ENCODE measurements at places on chromosomes 4 and X. TPM values are rescaled to one million over a fixed set of nuclear protein-coding genes. Genes with fewer than 3 reads are reported as not detected.

STARD8 gene
- total RNA-seq: 10.2 TPM

- DNase-seq: no peak
Observed at GRCh38 chr4:29336861-29337260, 1383.3 kb upstream of the PCDH7 start.

DNA sequence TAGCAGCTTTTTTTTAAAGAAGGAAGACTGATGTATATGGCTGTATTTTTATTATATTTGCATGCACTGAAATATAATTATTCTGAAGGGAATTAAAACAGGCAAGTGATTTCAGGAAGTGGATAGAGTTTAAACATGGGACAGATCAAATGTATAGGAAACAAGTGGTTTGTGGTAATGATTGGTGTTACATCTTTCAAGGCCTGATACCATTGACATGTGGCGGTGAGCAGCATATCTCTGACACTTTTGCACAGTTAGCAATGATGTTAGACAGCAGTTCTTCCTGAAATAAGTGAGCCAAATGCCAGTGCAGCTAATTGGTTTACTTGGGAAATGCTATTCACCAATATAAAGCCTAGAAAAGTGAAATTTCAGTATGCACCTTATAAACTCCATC, 272.1 kb downstream of the RPA4 start:
- no peak for DNase-seq

DNA sequence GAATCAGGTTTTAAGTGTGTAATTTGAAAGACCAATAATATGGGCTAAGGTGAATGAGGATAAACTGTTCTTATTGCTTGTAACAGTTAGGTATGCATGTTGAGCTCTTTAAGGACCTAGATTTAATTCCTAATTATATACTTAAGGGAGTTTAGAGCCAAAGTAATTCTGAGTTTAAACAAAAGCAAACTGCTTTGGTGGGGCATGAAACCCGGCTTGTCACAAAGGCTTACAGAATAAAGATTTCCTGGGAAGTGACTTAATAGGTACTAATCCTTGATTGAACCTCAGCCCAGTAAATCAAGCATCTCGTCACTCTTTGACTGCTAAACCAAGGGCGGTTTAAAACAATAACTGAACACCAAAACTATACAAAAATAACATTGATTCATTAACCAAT, 1324.2 kb downstream of the RPA4 start:
- no peak for DNase-seq

DNA sequence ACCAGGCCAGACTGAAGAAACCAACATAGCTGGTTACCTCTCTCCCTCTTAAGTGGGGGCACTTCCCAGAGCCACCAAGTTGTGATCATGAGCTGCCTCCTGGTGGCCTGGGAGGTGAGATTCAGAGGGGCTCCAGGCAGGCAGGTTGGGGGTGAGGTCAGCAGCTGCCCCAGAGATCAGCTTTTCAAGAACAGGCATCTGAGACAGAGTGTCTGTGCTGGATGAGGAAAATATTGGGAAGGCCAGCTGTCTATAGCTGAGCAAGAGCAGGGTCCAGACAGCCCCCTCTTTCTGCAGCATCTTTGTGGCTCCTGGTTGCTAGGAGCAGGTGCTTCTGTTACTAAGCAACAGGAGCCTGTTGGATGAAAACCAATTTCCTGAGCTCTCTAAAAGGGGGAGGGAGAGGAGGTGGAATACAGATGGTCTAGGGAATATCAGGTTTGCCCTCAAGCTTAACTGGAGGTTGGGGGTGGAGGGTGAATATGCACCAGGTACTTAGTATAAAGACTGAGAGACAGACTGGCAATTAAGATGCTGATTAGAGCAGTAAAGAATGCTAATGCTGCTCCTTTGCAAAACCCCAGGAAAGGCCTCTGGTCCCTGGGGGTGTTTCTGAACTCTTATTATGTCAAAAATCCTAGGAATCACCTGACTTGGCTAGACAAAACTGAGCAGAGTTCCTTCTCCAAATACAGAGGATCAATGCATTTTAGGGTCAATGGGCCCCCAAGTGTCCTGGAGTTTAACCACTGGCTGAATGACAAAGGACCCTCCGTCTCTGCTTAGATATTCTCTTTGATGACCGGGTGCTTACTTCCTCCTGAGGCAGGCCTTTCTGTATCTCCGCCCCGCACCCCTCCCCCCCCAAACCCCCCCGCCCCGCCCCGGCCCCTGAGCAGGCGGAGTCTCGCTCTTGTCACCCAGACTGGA, 21.4 kb downstream of the ZCCHC13 start:
- DNase-seq: no peak

RAI2 gene
- total RNA-seq: 33.2 TPM

GRCh38 chrX:70461026-70461425, 16.4 kb downstream of the DLG3 start:
- no peak for DNase-seq

DNA sequence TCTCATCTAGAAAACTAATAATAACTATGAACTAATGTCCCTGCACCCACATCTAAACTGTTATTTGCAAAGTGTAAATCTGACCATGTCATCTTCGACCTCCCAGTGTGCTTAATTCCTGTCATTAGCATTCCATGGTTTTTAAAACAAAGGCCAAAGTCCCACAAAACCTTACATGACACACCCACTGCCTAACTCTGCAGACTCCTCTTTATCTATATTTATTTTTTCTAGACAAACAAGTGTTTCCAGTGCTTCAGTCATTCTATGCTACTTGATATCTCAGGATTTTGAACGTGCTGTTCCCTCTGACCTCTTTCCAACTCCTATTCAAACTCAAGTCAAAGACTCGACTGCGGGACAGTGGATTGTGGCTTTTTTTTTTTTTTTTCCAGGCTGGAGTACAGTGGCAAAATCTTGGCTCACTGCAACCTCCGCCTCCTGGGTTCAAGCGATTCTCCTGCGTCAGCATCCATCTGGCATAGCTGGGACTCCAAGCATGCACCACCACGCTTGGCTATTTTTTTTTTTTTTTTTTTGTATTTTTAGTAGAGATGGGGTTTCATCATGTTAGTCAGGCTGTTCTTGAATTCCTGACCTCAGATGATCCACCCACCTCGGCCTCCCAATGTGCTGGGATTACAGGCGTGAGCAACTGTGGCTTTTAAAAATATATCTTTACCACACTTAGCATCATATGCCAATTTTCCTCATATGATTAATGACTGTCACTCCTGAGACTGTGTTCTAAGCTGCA, 1511.0 kb downstream of the ARAP2 start:
- no peak for DNase-seq

DNA sequence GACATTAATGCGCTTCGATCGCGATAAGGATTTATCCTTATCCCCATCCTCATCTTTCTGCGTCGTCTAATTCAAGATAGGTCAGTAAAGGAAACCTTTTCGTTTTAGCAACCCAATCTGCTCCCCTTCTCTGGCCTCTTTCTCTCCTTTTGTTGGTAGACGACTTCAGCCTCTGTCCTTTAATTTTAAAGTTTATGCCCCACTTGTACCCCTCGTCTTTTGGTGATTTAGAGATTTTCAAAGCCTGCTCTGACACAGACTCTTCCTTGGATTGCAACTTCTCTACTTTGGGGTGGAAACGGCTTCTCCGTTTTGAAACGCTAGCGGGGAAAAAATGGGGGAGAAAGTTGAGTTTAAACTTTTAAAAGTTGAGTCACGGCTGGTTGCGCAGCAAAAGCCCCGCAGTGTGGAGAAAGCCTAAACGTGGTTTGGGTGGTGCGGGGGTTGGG, 528 bp upstream of the FGF2 start:
- no peak for DNase-seq

- no peak for DNase-seq
Observed at GRCh38 chrX:57044245-57044644, 48.9 kb upstream of the SPIN3 start.

CRLF2 gene
- not detected for total RNA-seq

CT45A8 gene
- not detected for total RNA-seq

GRCh38 chr4:125507141-125507540, 192.4 kb downstream of the FAT4 start:
- no peak for DNase-seq

- no peak for DNase-seq
Observed at GRCh38 chr4:136156947-136157346, 1375.3 kb downstream of the PCDH18 start.

- no peak for DNase-seq
Observed at GRCh38 chr4:53127365-53127764, 238.5 kb downstream of the SCFD2 start.

GAGE2A gene
- not detected for total RNA-seq

DNA sequence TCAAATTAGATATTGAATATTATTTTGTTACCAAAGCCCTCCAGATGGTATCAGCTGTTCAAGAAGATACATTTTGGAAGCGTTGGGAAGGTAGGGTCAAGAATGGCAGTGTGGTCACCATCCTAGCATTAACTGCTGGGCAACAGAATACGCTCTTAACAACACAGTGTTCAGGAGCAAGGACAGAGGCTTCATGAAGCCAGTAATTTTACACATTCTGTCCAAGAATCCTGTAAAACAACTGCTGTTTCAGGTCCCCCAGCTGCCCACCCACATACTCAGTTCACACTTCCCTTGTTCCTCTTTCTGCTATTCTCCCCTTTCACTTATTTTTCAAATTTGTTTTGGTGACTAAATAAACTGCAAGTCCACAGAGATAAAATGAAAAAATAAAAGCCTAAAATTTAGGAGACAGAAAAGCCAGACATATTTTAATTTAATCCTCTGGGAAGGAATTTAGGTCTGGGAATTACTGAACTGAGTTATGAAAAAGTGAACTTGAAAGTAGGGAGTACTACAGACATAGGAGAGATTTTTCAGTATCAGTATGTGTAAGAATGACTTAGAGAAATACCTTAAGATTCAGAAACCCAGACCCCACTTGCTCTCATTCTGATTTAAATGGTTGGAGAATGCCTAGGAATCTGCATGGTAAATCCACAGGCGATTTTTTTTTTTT, 406.7 kb downstream of the MAPK10 start:
- DNase-seq: no peak

ERVMER34-1 gene
- 3.7 TPM for total RNA-seq

DNA sequence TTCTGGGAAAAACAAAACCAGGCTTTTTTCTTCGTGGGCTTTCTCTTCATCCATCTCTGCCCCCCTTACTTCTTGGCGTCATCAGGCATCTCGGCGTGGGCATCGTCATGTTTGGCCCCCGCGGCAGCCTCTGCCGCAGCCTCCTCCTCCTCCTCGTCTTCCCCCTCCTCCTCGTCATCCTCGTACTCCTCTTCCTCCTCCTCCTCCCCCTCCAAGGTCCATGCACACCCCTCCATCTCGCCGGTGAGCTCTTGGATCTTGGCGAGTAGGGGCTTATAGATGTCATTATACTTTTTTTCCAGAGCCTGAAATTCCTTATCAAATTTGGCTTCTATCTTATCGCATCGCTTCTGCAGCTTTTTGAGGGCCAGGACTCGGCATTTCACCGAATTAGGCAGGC, 488 bp downstream of the NAP1L5 start:
- DNase-seq: peak; percentile 60

ALB gene
- not detected for total RNA-seq

PLAC1 gene
- total RNA-seq: not detected

GRCh38 chr4:6710282-6710681, 617 bp upstream of the MRFAP1L1 start:
- no peak for DNase-seq

DNA sequence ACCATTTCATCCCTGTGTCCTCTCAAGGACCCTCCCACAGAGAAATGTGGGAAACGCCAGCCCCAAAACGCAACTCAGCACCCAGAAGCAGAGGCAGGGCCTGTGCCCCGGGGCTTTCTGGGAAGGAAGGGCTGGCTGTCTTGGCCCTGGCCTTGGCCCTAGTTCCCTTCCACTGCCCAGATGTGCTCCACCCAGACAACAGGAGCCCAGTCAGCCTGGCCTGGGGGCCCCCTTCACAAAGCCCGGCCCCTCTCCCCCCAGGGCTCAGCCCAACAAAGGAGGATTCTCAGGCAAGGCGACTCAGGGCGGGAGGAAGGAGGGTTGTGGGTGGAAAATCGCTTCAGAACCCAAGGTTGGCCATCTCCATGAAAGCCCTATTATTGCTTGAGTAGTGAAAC, 82.5 kb downstream of the PJA1 start:
- no peak for DNase-seq

DNA sequence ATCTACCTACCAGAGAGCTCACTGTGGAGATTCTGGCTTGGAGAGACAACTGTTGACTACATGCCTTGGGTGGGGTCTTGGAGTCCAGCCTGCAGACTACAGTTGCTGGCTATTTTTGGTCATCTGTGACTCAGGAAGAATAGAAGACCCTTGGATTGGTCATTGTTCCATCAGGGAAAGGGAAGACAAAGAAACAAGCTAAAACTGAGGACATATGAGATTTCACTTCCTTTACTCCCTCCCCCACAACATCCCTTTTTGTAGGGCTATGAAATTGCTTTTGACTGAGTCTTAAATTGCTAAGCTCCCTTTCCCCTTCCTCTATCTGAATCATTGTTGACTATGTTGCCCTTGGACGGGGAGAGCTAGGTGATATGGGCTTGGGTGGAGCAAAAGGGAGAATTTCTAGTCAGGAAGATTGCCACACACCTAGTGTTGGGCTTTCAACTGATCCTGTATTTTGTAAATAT, 11.7 kb downstream of the MSN start:
- no peak for DNase-seq

DNA sequence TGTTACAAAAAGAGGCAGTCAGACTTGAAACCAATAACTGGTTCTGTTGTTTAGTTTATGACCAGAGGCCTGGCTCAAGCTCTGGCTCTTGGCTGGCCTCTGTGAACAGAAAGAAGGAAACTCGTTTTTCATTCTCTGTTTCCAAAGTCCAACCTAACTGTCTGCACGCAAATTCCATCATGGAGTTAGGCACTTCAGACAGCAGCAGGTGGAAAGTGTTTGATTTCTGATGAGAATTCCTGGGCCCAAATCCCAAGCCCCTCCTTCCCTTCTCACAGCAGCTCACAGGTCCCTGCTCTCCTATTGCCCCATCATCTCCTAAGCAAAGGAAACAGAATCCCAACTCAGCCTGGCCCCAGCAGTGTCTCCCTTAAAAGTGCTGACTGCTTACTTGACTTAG, 42.8 kb upstream of the FGF16 start:
- no peak for DNase-seq

DNA sequence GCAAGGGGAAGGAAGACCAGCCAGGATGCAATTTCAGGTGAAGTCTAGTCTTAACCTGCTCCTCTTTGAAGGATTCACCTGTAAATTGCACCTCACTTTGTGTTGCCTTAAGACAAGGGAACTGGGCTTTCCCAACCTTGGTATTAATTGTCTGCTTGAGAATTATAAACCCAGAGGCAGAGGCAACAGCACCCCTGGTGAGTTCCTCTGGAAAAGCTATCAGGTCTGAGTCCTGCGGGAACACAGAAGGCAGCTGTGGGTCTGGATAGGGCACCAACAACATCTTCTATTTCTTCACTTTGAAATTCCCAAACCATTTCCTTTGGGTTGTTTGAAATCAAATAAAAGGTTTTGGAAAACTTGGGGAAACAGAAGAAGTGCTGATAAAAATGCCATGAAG, 109.2 kb upstream of the NPY2R start:
- DNase-seq: no peak

DNA sequence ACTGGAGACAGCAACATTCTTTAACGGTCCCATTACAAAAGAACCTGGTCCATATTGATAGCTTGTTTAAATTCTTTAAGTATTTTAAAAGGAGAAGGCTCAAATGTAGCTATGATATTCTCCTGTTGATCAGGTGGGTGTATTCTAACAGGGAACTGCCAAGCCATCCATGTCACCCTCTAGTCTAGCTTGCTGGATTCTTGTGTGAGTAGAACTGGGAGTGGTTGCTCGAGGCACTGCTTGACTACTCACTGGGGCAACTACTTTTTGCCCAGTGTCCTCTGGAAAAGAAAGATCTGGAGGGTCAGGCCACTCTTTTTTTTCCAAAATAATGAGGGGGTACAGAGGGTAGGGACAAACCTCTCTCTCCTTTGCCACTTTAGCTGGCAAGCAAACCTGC, 155.1 kb downstream of the ZNF518B start:
- no peak for DNase-seq
